ENCODE measurements at places on chromosomes 6 and 20.

- no peak for DNase-seq
Observed at GRCh38 chr6:90291565-90291964, 5.1 kb downstream of the BACH2 start.

DNA sequence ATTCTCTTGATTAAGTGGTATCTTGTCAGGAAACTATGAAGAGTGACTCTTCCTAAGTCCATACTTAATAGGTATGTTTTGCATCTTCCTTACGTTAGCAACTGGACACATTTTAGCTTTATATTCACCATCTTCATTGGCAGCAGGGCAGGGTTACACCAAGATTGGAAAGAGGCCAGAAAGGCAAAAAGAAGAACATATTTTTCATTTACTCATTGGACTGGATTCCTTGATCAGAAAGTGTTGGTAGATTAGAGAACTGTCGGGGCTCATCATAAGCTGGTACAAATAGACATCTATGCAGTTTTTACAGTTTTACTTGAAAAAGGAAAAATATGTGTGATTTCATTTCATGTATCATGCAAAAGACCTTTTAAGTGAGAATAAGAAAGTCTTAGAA lies 464.9 kb downstream of the LMBRD1 start:
- no peak for DNase-seq

DNA sequence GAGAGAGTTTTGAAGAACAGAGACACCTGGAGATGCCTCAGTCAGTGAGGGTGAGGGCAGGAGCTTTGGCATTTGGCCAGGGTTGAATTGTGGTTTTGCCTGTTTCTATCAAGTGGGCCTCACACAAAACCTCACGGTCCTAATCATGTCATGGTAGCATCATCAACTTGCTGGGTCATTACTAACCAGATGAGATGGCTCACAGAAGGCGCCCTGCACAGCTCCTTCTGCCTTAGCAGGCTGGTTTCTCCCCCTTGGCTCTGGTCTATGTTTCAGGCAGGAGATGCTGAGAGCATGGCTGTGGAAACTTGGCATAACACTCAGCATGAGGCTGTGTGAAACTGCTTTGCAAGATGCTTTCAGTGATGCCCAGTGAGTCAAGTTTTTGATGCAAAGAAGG lies 99.3 kb downstream of the LRRC1 start:
- DNase-seq: no peak

DNA sequence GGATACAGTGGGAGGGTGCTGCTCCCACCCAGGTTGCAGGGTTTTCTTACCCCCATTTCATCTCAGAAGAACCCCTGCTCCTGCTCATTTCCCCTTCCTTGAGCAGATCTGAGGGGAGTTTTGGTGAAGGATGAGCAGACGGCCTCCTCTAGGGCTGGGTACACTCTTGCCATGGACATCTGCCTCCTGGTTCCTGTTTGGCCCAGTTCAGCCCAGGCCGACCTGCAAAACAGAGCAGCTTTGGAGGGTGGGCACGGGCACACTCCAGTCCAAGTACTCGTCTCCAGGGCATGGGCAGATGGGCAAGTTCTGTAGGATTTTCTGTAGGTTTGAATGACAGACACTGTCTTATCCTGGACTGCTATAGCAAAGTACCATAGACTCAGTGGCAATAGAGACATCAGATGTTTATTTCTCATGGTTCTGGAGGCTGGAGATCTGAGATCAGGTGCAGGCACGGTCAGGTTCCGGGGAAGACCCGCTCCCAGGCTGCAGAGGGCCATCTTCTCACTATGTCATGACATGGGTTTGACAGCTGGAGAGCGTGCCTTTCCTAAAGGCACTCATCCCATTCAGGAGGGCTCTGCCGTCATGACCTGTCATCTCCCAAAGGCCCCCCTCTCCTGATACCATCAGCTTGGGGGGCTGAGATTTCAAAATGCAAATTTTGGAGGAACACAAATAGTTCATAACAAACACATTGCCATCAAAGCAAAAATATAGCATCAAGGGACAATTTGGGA lies 6.2 kb downstream of the NPBWR2 start:
- DNase-seq: no peak

- no peak for DNase-seq
Observed at GRCh38 chr20:1469925-1470571, 3.4 kb upstream of the NSFL1C start.

GRCh38 chr20:59001449-59002171 lies 5.4 kb downstream of the CTSZ start:
- DNase-seq: no peak

- no peak for DNase-seq
Observed at GRCh38 chr20:39188266-39188765, 226.2 kb downstream of the DHX35 start.

DNA sequence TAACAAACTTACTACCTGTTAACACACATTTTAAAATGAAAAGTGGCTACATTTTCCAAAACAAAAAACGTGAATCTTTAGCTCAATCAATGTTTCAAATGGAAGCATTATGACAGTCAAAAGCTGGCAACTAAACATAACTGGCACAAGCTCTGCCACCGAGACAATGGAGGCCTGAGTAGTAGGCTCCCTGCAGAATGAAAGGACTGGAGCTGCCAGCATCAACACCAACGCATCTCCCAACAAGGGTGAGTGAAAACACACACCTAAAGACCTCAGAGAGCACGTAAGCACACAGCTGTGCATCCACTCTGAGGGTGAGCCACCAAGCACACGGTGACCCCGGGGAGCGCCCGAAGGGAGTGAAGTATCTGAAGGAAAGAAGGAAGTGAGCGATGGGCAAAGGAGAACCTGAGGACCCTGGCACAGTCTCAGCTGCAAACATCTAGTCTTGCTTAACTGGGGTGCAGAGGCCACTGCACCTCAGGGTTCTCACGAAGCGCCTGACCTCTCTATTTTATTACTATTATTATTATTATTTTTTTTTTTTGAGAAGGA lies 1.6 kb upstream of the ADRM1 start:
- no peak for DNase-seq

DNA sequence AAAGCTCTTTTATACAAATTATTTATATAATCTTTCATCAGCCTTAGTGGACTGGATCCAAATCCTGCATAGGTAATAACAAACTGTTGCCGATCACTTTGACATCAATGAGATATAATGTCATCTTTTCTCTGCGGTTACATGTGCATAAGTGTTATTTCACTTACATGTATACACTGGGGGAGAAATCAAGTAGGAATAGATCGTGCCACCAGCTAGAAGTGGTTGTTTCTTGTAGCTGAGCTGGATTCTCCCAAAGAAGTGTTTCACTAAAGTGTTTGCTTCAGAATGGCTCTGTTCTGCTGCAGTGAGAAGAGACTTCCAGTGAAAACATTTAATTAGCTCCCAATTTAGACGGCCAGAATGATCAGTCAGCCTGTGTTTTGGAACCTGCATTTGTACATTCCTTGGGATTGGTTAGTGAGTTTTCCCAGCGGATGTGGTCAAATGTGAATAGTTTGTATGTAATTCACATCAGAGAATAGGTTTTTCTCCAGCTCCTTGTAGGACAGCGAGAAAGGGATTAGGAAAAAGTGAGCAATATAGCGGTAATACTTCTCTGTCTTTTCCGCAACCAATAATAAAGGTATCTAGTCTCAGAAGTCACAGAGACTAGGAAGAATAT lies 163.1 kb upstream of the CCN2 start:
- no peak for DNase-seq

DNA sequence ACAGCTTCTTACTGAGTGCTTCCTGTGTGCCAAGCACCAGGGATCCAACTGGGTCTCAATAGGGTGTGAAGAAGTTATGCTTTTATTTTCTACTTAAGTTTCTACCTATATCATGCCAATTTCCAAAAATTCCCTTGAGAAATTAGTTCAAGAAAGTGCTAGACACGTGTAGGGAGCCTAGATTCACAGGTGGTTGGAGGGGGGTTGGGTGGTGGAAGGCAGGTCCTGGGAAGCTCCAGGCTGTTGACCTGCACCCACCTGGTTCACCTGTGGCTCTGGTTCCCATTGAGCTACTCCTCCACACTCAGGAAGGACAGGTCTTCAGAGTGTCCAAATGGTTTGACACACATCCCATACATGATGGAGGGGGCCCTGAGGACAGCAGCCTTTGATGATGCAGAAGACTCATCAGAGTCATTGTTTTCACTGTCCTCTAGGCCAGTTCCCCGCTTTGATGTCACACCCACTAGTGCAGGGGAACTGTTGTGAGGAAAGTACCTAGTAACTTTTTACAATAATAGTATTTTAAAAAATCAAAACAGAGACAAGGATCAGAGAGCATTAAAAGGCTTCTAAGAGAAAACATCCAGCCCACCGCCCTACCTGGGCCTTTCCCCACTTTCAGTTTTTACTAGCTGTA lies 39.8 kb upstream of the MYL9 start:
- no peak for DNase-seq

- no peak for DNase-seq
Observed at GRCh38 chr20:17611540-17612286, 41.8 kb downstream of the DSTN start.

GRCh38 chr6:35230950-35231349 lies 17.2 kb downstream of the SCUBE3 start:
- no peak for DNase-seq

DNA sequence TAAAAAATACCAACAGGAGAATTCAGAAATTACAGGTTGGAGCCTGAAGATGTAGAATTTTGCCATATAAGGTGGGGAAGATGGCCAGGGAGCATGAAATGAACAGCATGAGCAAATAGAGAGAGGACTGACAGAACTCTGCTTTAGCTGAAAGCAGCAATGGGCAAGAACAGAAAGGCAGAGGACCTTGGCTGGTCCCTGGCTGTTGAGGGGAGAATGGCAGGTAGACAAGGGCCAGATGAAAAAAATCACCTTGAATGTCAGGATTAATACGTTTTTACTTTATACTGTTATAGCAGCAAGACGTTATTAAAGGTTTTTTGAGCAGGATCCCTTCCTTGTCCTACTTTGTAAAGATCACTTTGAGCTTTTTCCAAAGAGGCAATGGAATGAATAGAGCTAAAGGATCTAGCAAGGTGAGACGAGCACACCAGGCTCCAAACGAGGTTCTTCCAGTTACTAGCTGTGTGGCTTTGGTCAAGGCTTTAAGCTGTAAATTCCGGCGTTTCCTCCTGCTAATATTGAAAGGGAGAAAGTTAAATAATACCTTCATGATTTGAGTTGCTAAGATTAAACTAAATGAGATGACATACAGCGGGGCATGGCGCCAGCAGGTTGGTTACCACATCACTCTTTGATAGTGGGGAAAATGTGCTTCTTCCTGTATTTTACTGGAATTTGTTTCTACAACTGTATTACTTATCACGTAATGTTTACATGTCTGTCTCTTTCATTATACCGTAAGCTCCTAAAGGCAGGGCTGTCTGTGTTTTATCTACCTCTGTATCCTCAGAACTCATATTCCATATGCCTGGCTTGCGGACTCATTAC lies 776 bp downstream of the PPIL1 start:
- DNase-seq: no peak

- no peak for DNase-seq
Observed at GRCh38 chr6:139508023-139508422, 133.6 kb upstream of the CITED2 start.

- DNase-seq: no peak
Observed at GRCh38 chr6:70590400-70590799, 23.7 kb downstream of the SDHAF4 start.

DNA sequence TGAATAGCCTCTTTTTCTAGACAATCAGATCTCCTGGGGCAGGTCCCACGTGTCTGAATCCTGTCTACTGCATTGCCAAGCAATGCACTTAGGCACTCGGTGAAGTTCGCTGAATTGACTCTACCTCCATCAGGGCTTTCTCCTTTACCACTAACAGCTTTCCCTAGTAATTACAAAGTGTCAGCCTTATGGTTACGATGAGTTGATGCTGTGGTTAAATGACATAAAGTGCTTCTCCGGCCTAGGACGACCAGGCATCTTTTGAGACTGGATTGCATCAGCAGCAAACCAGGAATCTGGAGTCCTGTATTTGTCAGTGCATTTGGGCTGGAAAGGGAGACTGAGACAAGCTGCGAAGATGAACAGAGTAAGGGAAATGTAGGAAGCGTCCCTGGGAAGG lies 21.5 kb downstream of the NOX3 start:
- no peak for DNase-seq

GRCh38 chr6:134523903-134524650 lies 206.2 kb upstream of the SGK1 start:
- DNase-seq: no peak

DNA sequence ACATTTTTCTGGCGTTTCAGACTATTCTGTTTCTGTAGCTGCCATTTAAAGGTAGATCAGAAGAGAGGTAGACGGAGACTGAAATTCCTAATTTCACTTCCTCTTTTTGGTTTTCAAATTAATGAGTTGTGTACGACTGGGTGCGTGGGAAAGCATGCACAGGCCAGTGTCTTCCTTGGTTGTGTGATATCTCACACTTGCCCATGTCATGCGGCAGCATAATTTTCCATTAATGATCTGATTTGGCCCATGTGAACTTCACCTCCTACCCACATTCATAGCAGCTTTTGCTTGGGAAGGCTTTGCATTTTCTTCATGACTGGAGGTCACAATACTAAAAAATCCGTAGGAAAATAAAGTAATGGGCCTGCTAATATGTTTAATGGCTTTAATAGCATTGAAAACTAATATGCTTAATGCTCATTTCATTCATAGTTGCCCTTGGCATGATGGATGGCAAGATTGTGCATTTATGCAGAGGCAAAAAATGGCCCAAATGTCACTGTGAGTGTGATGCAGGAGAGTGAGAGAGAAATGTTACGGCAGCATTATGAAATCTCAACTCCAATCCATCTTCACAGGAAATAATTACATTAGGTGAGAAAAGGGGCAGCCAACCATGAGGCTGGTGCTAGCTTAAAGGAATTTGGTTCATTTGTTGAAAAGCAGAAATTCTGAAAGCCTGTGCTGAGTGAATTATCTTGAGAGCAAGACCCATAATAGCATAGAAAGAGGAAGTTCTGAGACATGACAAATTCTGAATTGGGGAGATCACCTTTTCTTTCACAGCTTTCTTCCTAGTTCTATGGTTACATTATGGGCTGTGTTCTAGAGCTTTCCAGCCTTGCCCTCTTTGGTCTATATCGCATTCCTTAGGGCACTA lies 69.0 kb upstream of the UST start:
- no peak for DNase-seq

GRCh38 chr6:38815250-38815649 lies 100.1 kb downstream of the DNAH8 start:
- no peak for DNase-seq

- DNase-seq: no peak
Observed at GRCh38 chr6:15752820-15753219, 90.0 kb upstream of the DTNBP1 start.

All from stimulated activated CD4-positive, alpha-beta T cell treated with anti-CD3 and anti-CD28 coated beads, Interleukin-15, amount 100 ng/mL, for 1 hour (primary cell).